Fibroblast of lung (primary cell): ENCODE measurements at places on chromosomes 2 and 18. TPM values are rescaled to one million over a fixed set of nuclear protein-coding genes. Genes with fewer than 3 reads are reported as not detected.

The GREB1L gene
- 0.26 and 0.33 TPM in 2 replicates for total RNA-seq

The MYO5B gene
- under 0.01 TPM in 2 replicates for total RNA-seq

The DIPK1C gene
- not detected in 2 replicates for total RNA-seq

The SCN3A gene
- total RNA-seq: 0.26 and 0.33 TPM in 2 replicates

The TOGARAM2 gene
- total RNA-seq: 0.26 and 0.33 TPM in 2 replicates

The LOXHD1 gene
- total RNA-seq: not detected in 2 replicates

The NEUROD1 gene
- not detected in 2 replicates for total RNA-seq

The KCNG3 gene
- total RNA-seq: under 0.01 TPM in 1 of 2 replicates, not detected in the other

The CSRNP3 gene
- total RNA-seq: 0.66 and 0.77 TPM in 2 replicates

The BMP10 gene
- total RNA-seq: not detected in 2 replicates

The KCNS3 gene
- 1.3 and 6.3 TPM in 2 replicates for total RNA-seq

The DAW1 gene
- total RNA-seq: not detected in 2 replicates

The DSG4 gene
- not detected in 2 replicates for total RNA-seq

The KLHL30 gene
- 0.26 and 1.2 TPM in 2 replicates for total RNA-seq

The UGT1A9 gene
- total RNA-seq: not detected in 2 replicates

The LRP1B gene
- under 0.01 TPM in 2 replicates for total RNA-seq

The SPHKAP gene
- not detected in 2 replicates for total RNA-seq

The HOXD1 gene
- not detected in 2 replicates for total RNA-seq

The COL3A1 gene
- 925 and 2,431 TPM in 2 replicates for total RNA-seq

The TBC1D8 gene
- total RNA-seq: 3.3 and 3.8 TPM in 2 replicates

The CIAO1 gene
- total RNA-seq: 85.3 and 101 TPM in 2 replicates

The ALPP gene
- total RNA-seq: not detected in 2 replicates

The ACTG2 gene
- 4.1 TPM in 2 replicates for total RNA-seq

The ANKRD62 gene
- not detected in 2 replicates for total RNA-seq

The CD8A gene
- total RNA-seq: not detected in 2 replicates
